PC-9 (cell line): ENCODE measurements at places on chromosomes 6 and 20. TPM values are rescaled to one million over a fixed set of nuclear protein-coding genes. Genes with fewer than 3 reads are reported as not detected.

GRCh38 chr20:64065974-64066343 lies 3.0 kb downstream of the TCEA2 start:
- H3K27me3 ChIP-seq = no peaks in the 10 kb centered on the region
- DNase-seq = peak; percentile 96
- peak overlapping the region; percentile 38; the same call in 1 of the 2 replicates for H3K27ac ChIP-seq
- H3K36me3 ChIP-seq = no peaks in the 10 kb centered on the region
- H3K4me3 ChIP-seq = no peak overlapping the region; the same call in 1 of the 2 replicates

DNA sequence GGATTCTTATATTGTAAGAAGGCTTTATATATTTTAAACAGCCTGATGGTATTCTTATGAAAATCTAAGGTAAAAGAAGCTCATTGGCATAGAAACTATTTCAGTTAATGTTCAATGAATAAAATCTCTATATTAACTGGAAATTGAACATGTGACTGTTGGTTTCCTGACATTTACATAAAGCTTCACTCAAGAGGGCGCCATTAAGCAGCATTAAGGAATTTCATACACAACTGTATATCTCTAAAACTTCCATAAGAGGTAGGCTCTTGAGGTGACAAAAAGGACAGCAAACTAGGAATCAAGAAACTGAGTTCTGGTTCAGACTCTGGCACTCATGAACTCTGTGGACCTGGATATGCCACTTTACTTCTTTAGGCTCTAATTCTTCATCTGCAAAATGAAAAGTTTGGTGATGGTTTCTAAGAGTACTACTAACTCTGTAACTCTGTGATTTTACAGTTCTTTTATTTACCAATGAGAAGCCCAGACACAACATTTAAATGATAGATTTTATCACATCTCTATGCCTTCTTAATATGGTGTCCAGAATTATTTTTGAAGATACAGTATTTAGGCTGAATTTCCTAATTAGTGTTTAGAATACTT lies 147.5 kb downstream of the FLRT3 start:
- no peak for DNase-seq
- no peak overlapping the region for H3K27ac ChIP-seq
- no peaks in the 10 kb centered on the region for H3K27me3 ChIP-seq
- H3K36me3 ChIP-seq = no peaks in the 10 kb centered on the region
- H3K4me3 ChIP-seq = no peak overlapping the region

- H3K27me3 ChIP-seq = no peaks in the 10 kb centered on the region
- peaks cover 4% of the 10 kb centered on the region; the same call in 1 of the 2 replicates for H3K36me3 ChIP-seq
- H3K4me3 ChIP-seq = no peak overlapping the region
Measured at GRCh38 chr6:158266131-158266530, 46.1 kb upstream of the TULP4 start.

Gene TSHZ2
- not detected in 2 replicates for total RNA-seq

DNA sequence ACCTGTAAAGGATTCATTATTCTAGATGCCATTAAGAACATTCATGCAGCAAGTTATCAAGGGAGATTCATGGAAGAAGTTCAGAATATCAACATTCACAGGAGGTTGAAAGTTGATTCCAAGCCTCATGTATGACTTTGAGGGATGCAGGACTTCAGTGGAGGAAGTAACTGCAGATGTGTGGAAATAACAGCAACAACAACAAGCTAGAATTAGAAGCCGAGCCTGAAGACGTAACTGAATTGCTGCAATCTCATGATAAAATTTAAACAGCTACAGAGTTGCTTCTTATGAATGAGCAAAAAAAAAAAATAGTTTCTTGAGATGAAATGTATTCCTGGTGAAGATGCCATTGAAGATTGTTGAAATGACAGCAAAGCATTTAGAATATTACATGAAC lies 73.3 kb upstream of the NXT1 start:
- no peaks in the 10 kb centered on the region; the same call in 1 of the 2 replicates for H3K27me3 ChIP-seq
- no peak overlapping the region for H3K27ac ChIP-seq
- DNase-seq = no peak
- no peaks in the 10 kb centered on the region for H3K36me3 ChIP-seq

DNA sequence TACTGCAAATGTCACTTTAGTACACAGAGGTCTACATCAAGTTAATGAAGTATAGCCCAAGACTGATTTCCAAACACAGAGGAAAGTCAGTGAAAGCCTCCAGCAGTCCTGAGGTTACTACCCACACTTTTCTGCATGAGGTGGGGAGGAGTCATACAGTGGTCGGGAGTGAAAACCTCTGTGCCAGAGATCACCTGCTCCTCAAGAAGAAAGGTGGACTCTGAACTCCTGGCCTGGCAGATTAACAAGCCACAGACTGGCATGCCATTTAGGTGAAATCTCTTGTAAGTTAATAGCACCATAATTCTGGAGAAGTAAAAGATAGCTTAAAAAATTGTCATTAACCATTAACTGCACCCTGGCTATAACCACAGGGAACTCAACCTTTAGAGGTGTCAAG lies 125.0 kb upstream of the LAMP5 start:
- DNase-seq = no peak
- H3K4me3 ChIP-seq = no peak overlapping the region
- no peak overlapping the region for H3K27ac ChIP-seq
- no peaks in the 10 kb centered on the region for H3K27me3 ChIP-seq
- H3K36me3 ChIP-seq = no peaks in the 10 kb centered on the region

DNA sequence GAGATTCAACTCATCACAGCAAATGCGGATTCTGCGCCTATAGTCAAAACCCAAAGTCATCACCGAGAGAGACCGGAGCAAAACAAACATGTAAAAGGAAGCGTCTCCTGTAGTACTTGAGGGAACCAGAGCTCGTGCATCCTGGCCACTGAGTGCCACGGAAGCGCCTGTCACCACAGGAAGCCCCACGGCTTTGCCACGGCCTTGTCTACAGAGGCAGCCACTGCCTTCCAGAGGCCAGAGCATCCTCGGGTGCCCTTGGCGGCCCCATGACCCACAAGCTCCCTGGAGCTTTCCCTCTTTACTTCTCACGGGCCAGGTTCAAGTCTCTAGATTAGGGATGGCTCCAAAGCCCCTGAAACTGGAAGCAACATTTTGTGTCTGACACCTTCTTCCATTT lies 7.5 kb downstream of the TCFL5 start:
- H3K27ac ChIP-seq = no peak overlapping the region
- no peak overlapping the region for H3K4me3 ChIP-seq
- H3K4me1 ChIP-seq = no peaks in the 10 kb centered on the region
- H3K27me3 ChIP-seq = no peaks in the 10 kb centered on the region

DNA sequence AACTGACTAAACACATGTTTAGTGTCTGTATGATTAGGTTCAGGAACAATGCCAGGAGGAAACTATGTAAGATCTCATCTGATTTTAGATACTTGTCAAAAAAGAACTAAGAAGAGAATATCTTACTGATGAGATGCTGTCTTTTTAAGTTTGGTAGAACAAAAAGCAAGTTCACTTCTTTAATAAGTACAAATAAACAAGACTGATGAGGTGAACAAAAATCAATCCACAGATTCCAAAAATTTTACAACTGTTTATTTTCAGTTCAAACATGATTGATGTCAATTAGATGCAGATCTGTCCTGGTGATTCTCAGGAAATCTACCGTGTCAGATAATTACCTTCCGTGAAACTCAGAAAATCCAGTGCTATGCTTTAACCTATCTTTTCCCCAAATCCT lies 24.9 kb downstream of the EPHA7 start:
- H3K4me1 ChIP-seq = no peaks in the 10 kb centered on the region
- no peaks in the 10 kb centered on the region for H3K36me3 ChIP-seq
- H3K27me3 ChIP-seq = no peaks in the 10 kb centered on the region
- DNase-seq = no peak
- H3K4me3 ChIP-seq = no peak overlapping the region

DNA sequence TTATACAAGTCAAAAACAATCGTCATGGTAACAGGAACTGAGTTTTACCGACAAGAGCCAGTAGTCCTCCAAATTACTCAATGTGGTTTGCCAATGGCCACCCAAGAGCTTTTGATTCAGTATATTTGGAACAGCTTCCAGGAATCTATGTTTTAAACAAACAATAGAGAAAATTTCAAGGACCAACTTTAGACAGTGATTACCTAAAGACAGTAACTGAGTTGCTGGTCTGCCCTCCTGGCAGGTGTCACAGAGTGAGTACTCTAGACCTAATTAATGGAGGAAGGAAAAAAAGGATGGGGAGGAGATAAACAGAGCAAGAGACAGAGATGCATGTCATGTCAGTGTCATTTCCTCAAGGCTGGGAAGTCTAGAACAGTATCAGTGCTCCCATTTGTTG lies 361.3 kb upstream of the BTBD3 start:
- H3K36me3 ChIP-seq = no peaks in the 10 kb centered on the region
- H3K27ac ChIP-seq = no peak overlapping the region

Gene NMBR
- 0.35 TPM in 1 of 2 replicates, not detected in the other for total RNA-seq

GRCh38 chr20:24363031-24363430 lies 106.4 kb upstream of the SYNDIG1 start:
- H3K4me1 ChIP-seq = no peaks in the 10 kb centered on the region
- no peak overlapping the region for H3K27ac ChIP-seq
- H3K4me3 ChIP-seq = no peak overlapping the region
- no peak for DNase-seq

DNA sequence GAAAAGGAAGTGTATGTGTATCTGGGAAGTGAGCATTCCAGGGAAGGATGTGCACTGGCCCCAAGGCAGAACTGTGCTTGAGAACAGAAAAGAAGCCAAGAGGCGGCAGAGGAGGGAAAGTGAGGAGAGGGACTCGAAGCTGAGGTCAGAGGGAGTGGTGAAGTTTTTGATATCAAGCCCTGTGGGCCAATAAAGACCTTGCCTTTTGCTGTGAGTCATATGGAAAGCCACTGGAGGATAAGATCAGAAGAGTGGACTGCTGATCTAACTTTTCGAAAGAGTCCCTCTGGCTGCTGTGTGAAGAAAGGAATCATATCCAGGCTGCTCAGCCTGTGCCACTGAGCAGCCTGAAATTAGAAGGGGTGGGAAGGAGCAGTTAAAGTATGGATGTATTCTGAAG lies 99.4 kb downstream of the EYA4 start:
- H3K4me1 ChIP-seq = peaks cover 22% of the 10 kb centered on the region
- no peaks in the 10 kb centered on the region for H3K36me3 ChIP-seq
- H3K27ac ChIP-seq = no peak overlapping the region
- peak; percentile 40 for DNase-seq
- no peak overlapping the region for H3K4me3 ChIP-seq

Gene BNIP5
- not detected in 2 replicates for total RNA-seq

Gene PI3
- 4.6 and 6.6 TPM in 2 replicates for total RNA-seq

GRCh38 chr20:37781626-37782025 lies 87.8 kb downstream of the CTNNBL1 start:
- no peak overlapping the region for H3K27ac ChIP-seq
- no peak for DNase-seq
- no peaks in the 10 kb centered on the region; the same call in 1 of the 2 replicates for H3K36me3 ChIP-seq
- H3K4me1 ChIP-seq = no peaks in the 10 kb centered on the region
- H3K4me3 ChIP-seq = no peak overlapping the region

Gene NHSL1
- 17.5 and 17.8 TPM in 2 replicates for total RNA-seq

Gene FLRT3
- 0.70 and 0.95 TPM in 2 replicates for total RNA-seq

Gene PAX1
- total RNA-seq = not detected in 2 replicates

DNA sequence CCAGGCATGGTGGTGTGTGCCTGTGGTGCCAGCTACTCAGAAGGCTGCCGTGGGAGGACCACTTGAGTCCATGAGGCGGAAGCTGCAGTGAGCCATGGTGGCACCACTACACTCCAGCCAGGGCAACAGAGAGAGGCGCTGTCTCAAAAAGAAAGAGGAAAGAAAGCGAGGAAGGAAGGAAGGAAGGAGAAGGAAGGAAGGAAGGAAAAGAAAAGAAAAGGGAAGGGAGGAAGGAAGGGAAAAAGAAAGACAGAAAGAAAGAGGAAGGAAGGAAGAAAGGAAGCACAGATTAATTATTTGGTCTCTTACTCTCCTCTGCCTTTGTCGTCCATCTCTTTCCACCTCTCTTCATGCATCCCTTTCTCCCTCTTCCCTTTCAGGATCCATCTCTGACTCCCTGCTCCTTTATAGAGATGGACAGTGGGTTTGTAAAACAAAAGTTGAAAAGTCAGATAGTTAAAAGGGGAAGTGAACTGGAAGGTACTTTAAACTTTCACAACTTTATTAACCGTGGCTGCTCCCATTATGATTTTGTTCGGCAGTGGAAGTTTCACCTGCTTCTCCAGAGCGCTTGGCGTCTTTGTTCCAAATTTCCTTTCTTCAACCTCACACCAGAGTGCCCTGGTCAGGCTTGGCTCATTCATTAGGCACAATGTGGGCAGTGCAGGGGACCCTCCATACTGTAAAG lies 1.5 kb downstream of the HLA-DQA1 start:
- H3K36me3 ChIP-seq = no peaks in the 10 kb centered on the region
- no peak overlapping the region for H3K27ac ChIP-seq
- no peaks in the 10 kb centered on the region for H3K4me1 ChIP-seq
- H3K27me3 ChIP-seq = peaks cover 25% of the 10 kb centered on the region
- no peak for DNase-seq

- H3K4me1 ChIP-seq = peaks cover 12% of the 10 kb centered on the region
- H3K4me3 ChIP-seq = no peak overlapping the region
- H3K36me3 ChIP-seq = no peaks in the 10 kb centered on the region
- H3K27ac ChIP-seq = no peak overlapping the region
Measured at GRCh38 chr20:6595704-6596103, 171.8 kb upstream of the BMP2 start.

Gene BHLHE23
- not detected in 2 replicates for total RNA-seq

- no peaks in the 10 kb centered on the region for H3K36me3 ChIP-seq
- no peak overlapping the region for H3K27ac ChIP-seq
- H3K4me3 ChIP-seq = no peak overlapping the region
- H3K4me1 ChIP-seq = peaks cover 21% of the 10 kb centered on the region
Measured at GRCh38 chr20:16419138-16419715, 154.0 kb downstream of the KIF16B start.

Gene PCSK2
- total RNA-seq = not detected in 2 replicates

DNA sequence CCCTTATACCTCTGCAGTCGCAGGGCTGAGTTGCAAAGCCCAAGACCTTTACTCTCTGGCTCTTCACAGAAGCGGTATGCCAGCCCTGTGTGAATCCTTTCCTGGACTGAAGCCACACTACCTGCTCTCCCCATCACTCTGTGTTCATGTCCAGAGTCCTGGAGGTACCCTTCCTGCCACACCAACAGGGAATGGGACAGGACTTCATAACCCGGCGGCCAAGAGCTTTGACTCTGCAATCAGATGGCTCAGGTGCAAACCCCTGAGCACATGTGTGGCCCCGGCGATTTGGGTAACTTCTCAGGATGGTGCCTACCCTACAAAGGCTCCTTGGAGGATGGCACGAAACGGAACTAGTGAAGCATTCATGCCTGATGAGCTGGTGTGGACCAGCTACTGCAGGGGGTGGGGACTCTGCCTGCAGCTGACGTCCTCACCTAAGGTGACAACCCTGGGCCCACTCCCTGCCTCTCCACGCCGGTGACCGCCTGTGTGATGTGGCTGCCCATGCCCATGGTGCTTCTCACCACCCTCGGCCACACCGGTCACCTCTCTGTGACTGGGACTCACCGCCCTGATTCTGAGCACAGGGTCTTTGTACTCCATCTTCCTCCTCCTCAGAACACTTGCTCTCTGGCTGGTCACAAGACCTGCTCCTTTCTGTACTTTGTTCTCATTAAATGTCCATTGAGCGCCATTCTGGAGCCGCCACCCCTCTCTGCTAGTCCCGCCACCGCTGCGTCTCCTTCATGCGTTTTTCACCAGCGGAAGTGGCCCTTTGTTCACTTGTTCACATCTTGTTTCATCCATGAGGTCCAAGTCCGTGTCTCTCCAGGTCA lies 116.7 kb downstream of the SULF2 start:
- H3K27ac ChIP-seq = no peak overlapping the region
- H3K36me3 ChIP-seq = peaks cover 67% of the 10 kb centered on the region
- no peaks in the 10 kb centered on the region for H3K4me1 ChIP-seq
- H3K27me3 ChIP-seq = no peaks in the 10 kb centered on the region

GRCh38 chr6:82614518-82614917 lies 250.9 kb downstream of the TPBG start:
- no peak for DNase-seq
- H3K27me3 ChIP-seq = no peaks in the 10 kb centered on the region
- H3K4me3 ChIP-seq = no peak overlapping the region
